ENCODE measurements at places on chromosomes 12 and 14.

DNA sequence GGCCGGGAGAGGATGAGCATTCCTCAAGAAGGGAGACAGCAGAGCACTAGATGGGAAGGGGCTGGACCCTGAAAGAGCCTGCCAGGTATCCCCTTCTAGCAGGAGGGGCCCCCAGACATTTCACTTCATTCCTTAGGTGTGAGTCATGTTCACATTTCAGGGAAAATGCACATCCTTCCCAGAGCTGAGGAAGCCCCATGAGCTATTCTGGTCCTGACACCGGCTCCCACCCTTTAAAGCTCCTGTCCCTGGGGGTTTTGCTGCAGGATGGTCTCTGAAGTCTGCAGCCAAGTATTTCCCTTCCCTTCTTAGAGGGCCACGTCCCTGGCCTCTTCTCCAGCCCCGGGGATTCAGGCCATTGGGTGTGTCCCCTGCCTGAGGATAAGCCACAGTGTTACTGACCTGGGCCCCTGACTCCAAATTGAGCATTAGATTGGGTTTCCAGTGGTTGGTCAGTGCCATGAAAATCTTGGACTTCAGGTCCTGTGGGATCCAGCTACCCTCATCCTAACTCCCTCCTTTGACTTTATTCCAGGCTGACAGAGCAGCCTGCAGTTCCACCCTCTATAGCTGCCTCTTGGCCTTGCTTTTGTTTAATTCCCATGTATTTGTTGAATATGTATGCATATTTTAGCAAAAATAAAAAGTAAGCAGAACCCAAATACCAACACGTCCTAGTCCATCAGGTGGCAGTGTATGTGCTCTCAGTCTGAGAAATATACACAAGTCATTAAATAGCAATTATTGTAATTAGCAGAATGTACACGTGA lies 267.1 kb downstream of the CACNA1C start:
- DNase-seq = no peak

DNA sequence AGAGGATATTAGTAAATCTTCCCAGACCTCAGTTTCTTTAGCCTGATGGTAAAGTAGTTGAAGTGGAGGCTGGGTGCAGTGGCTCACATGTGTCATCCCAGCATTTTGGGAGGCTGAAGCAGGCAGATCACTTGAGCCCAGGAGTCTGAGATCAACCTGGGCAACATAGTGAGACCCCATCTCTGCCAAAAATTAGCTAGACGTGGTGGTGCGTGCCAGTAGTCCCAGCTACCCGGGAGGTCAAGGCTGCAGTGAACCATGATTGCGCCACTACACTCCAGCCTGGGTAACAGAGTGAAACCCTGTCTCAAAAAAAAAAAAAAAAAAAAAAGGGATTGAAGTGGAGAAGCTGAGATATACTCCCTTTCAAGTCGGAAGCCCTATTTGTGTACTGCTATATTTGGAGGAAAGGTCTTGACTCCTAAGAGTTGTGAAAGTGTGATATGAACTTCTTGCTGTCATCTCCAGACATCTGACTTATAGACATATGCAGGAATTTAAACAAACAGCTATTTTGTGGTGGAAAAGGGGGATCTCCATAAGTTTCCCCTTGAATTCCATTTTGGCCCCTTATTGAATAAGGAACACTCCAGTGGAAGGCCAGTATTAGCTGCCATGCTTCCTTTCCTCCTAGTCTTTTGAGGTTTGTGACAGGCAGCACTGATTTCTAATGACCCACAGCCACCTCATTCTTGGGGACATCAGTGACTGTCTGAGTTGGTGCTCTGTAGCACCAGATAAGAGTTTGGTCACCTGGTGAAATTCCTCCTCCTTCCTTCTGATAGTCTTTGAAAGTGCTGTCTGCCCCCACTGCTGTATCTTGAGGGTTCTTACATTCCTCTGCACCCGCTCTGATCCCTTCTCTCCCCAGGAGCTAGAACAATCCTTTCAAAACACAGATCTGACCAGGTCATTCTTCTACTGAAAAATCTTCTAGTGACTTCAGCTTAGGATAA lies 7.4 kb downstream of the ELK3 start:
- DNase-seq = no peak

DNA sequence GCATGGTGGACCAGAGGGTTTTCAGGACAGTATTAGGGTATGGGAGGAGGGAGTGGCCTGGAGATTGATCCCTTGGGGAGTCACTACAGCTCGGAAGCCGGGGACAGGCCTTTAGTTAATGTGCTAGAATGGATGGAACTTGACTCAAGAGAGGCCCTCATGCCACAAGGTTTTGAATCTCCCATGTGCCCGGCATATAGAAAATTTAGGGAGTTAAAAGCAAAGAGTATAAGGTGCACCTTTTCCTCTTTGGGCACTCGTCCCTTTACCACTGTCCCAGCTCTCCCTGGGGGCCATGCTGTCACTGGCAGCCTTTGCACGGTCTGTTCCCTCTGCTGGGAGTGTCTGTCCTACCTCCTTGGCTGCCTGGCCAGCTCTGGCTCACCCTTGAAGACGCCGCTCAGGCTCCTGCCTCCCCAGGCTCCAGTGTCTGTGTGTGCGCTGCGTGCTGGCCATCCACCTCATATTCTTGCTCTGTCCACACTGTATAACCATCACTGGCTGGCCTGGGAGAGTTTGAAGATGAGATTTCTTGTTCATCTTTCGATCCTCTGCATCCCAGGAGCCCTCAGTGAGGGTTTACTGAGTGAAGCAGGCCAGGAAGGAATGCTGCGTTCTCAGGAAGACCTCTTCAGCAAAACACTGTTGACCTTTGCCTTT lies 161.3 kb downstream of the ZFP36L1 start:
- DNase-seq = no peak

DNA sequence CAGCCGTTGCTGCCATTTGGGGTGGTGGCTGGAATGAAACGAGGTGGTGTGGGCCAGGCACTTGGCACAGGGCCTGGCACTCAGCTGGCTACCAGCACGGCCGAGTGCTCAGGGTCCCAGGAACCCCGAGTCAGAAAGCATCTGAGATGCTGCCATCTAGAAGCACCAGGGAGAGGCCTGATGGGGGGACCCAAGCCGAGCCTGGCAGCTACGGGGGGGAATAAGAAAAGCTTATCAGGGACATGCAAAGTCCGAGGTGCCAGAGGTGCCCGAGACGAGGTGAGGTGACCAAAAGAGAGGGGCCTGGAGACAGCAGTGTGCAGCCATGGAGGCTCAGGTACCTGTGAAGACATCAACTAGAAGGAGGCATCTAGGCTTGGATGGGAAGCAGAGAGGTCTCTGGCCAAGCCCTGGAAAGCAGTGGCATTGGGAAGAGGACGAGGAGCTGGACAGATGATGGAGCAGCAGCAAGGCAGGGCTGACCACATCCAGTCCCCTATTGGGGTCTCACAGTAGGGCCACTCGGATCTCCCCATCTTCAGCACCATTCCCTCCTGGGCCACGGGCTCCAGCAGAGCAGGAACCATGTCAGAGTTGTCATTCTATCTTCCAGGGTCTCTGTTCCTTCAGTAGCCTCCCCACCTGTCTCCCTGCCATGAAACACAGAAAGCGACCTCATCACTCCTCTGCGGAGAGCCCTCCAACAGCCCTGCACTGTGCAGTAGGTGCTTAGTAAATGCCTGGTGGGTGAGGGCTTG lies 59.3 kb upstream of the DIO3 start:
- DNase-seq = no peak

DNA sequence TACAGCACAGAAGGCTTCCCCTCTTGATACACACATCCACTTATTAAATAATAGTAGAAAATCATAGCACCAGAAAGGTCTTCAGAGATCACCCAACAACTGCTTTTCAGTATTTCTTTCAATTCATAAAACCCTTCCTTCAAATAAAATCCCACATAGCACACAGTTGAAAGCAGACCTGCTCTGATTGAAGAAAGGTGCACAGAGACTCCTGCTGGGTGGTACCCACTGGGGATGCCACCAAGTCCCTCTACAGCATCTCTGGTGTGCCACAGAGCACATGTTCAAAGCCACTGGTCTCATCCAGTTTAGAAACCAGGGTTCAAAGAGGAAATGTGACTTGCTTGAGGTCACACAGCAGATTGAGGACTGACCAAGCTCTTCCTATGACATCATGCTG lies 427.5 kb downstream of the BCL11B start:
- no peak for DNase-seq

GRCh38 chr12:41045509-41045908 lies 142.6 kb upstream of the PDZRN4 start:
- DNase-seq = no peak

DNA sequence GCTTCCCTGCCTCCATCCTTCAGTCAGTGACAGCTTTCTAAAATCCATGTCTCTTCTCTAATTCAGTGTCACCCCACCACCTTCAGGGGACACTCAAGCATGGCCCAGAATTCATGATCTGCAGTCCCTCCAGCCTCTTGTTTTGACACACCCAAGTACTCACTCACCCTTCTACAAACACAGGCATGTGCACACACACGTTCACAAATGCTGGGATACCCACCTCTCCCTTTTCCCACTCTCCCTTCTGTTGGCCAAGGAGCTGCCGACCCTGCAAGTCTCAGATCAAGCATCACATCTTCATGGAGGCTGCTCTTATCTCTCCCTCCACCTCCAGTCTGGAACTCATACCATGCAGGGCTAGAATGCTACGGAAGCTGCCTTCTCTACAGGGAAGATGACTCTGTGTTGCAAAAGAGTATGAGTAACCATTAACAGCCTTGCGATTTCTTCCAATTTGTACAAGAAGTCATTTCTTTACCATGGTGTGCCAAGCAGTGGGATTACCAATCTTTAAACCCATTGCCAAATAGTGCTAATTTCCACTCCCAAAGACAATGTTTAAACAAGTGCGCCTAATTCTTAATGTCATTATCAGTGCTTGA lies 196.1 kb downstream of the BCL11B start:
- DNase-seq = no peak

DNA sequence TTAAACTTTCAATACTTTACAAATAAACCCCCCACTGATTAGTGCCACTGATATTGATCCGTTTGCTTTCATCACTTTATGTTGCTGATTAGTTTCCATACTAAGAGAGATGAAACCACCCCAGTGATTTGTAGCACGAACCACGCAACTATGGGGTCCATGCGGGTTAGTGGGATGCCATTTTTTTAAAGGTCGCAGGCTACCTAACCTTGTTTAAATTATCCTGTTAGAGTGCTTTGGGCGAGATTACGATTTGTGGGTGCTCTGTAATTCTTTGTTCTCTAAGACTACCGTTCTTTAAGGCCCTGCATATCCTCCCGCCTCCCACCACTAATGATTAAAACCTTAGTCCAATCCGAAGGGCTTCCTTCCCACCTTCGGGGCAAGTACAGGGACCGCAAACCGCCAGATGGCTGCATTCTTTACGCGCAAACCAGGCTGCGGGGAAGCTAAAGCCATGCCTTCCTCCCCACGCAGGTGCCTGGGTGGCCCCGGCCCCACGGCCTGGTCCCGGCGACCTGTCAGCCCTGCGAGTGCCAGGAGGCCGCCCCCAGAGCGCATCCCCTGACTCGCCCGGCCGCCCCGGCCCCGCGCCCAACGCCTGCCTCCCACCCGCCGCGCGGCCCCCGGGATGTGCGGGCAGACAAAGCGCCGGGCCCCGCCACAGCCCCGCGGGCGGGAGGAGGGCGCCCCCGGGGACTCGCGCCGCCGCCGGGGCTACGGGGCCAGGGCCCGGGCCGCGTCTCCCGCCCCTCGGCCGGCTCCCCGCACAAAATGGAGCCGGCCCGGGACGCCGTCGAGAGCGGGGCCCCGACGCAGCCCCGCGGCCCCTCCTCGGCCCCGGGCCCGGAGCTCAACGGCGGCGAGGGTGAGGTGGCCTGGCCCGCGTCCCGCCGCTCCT lies 759 bp downstream of the NFYB start:
- DNase-seq = peak; percentile 64

DNA sequence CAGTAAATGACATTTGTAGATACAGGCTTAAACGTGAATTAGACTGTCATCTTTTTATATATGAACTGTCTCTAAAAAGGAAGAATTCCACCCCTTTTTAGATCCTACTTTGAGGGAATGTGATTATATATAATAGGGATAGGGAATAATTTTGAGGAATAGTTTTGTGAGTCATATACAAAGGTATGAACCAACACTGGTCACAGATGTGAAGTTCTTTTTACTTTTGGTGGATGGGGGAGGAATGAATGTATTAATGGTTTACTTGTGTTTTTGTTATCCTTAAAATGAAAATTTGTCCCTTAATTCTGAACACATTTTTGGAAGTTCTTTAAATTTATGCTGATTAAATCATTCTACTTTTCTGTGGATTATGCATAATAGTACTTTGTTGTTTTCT lies 30.4 kb downstream of the FRS2 start:
- DNase-seq = no peak

- no peak for DNase-seq
Observed at GRCh38 chr14:76174982-76175381, 23.3 kb downstream of the GPATCH2L start.

GRCh38 chr14:25094171-25094907 lies 44.4 kb upstream of the STXBP6 start:
- no peak for DNase-seq

GRCh38 chr14:77864085-77864484 lies 64.2 kb downstream of the ADCK1 start:
- DNase-seq = no peak

DNA sequence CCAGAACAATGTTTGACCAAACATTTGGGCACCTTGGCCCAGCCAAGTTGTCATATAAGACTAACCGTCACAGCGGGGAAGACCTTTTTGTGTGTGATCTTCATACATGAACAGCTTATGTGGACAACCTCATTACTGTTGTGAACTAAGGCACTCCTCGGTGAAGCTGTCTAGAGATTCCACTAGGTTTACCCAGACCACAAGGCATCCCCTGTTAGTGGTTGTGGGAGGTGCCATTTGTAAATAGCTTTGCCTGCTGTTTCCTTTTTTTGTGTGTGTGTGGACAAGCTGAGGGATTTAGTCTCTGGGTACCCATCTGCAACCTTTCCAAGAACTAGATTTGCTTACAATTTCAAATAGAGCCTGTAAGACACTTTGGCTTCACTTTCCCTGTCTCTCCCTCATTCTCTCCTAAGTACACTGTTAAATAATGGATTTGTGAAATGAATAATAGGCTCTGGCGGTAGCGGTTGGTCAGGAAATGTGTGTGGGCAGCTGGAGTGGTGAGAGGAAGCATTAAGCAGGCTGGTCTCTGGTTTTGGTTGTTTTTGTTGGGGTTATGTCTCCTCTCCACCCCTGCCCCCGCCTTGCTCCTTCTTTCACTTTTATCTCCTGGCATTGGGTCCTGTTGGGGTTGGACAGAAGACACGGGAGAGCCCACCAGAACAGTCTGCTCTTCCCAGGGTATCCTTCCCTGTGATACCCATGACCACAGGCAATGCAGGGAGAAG lies 727.6 kb downstream of the VRK1 start:
- DNase-seq = no peak

GRCh38 chr14:106737021-106737420 lies 1210.6 kb downstream of the TMEM121 start:
- no peak for DNase-seq

GRCh38 chr12:106140223-106140986 lies 1.7 kb upstream of the NUAK1 start:
- no peak for DNase-seq

- DNase-seq = no peak
Observed at GRCh38 chr12:60197589-60197988, 601.8 kb downstream of the SLC16A7 start.

All from activated CD4-positive, alpha-beta memory T cell treated with anti-CD3 and anti-CD28 coated beads for 36 hours (primary cell).